ENCODE measurements at places on chromosomes 5 and 9.

DNA sequence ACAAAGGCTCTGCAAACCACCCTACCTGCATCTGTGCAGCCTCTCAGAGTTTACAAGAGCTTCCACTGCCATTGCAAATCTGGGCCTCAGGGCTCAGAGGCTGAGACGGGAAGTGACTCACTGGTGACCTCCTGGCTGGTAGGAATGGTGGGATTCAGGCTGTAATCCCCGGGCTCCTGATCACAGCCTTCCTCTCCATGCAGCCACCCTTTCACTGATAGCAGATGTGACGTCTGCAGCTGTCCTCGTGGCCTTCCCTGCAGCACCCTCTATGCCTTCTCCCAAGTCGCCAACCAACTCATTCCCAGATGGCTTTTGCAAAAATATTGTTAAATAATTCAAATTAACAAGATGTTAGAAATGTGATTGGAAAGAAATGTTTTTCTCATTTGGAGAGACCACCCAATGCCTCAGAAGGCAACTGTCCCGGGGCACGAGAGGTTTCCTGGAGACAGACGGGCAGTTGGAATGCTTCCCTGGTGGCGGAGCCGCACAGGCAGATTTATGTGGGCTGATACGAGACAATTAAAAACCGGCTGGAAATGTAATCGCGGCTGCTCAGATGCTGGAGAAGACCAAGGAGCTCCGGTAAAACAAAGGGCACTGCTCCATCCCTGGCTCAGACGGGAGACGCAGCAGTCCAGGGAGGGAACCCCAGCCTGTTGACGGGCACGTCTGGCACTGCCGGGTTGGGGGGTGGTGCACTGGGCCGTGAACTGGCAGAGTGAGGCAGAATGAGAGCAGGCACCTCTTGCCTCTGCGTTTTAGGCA is 34.4 kb upstream of the SLC25A51 start:
- DNase-seq: no peak

- DNase-seq: no peak
Observed at GRCh38 chr9:125505988-125506438, 201.0 kb downstream of the MAPKAP1 start.

- no peak for DNase-seq
Observed at GRCh38 chr9:107548298-107549142, 59.0 kb upstream of the KLF4 start.

- no peak for DNase-seq
Observed at GRCh38 chr9:78272307-78272706, 24.6 kb upstream of the PSAT1 start.

- no peak for DNase-seq
Observed at GRCh38 chr9:134230942-134231325, 66.6 kb upstream of the RNU6ATAC start.

DNA sequence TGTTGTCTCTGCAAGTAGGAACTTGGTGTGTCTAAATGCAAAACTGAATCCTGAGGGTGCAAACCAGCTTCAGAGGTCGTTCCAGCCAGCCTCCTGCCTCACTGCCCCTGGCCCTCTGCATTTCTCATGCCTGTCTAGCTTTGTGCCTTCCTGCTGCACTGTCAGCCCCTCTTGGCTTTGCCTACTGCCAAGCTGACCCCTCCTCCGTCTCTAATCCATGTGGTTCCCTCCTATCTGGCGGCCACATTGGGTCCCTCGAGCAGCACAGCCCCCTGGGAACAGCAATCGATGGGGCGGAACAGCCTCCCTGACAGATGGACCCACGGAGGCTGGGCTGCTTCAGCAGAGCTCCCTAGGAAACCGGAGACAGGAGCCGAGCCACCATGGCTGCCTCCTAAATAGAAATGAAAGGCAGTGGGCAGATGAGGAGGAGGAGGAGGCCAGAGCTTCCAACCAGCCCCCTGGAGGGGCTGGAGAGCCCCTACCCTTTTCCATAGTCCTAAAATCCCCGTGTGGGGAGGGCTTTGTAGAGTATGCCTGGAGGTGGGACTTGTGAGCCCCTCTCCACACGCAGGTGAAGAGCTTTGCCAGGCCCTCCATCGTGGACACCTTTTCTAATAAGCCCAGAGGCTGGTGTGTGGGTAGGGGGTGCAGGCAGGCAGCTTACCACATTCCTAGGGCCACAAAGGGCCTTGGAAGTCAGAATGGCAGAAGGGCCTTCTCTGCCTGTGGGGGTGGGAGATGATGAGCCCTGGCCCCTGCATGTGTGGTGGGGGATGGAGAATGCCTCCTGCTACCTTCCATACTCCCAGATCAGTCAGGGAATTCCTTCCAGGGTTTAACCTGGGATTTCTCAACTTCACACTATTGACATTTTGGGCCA is 9.2 kb upstream of the CXXC5 start:
- DNase-seq: no peak

DNA sequence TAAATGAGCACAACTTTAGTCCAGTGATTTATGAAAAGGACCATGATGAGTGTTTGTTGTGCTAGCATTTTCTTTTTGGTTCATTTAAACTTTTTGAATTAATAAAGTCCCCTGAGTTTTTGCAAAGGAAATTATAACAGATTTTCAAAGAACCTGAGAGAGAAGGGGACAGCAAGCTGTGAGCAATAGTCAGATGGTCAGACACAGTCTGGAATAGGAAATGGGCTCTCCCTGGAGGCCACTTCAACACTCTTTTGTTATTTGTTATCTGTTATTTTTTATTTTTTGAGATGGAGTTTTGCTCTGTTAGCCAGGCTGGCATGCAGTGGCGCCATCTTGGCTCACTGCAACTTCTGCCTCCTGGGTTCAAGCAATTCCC is 171.1 kb downstream of the ARHGEF28 start:
- DNase-seq: no peak

Measured in stimulated activated CD8-positive, alpha-beta memory T cell treated with anti-CD3 and anti-CD28 coated beads, Interleukin-15, amount 100 ng/mL, for 24 hours (primary cell).